ENCODE measurements at places on chromosomes 1 and 21. TPM values are rescaled to one million over a fixed set of nuclear protein-coding genes. Genes with fewer than 3 reads are reported as not detected.

PRR9 gene
- total RNA-seq: not detected

CDC20 gene
- 189 TPM for total RNA-seq

LAPTM5 gene
- 4.0 TPM for total RNA-seq

CLCC1 gene
- total RNA-seq: 27.4 TPM

GBP5 gene
- total RNA-seq: 0.20 TPM

SHISA4 gene
- total RNA-seq: 10.4 TPM

OR2T35 gene
- total RNA-seq: not detected

CFAP45 gene
- total RNA-seq: 0.32 TPM

PRAMEF27 gene
- not detected for total RNA-seq

SLC45A1 gene
- total RNA-seq: 0.78 TPM

SPRR2A gene
- total RNA-seq: not detected

C1orf116 gene
- total RNA-seq: under 0.01 TPM

MSH4 gene
- 0.13 TPM for total RNA-seq

OR6F1 gene
- not detected for total RNA-seq

TMPRSS15 gene
- total RNA-seq: not detected

SH2D1B gene
- total RNA-seq: not detected

GJC2 gene
- total RNA-seq: 1.4 TPM

HNRNPCL4 gene
- total RNA-seq: not detected

AADACL3 gene
- not detected for total RNA-seq

All from pulmonary artery endothelial cell (primary cell).